ENCODE measurements at places on chromosomes 1 and 21. TPM values are rescaled to one million over a fixed set of nuclear protein-coding genes. Genes with fewer than 3 reads are reported as not detected.

DNA sequence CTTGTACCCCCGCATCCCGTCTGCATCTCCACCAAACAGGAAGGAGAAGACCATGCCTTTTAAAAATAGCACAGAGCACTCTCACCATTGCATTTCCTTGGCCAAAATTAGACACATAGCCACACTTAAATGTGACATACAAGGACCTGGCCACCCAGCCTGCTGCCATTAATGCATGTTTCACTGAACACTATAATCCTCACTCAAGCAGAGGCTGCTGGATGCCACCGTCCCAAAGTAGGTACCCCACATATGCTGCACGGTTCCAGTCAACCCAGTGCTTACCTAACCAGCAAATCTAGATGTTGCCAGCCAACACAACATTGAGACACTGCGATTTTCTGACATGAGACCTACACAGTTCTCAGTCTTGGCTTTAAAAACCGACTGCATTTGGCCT lies 107.7 kb downstream of the ADSS2 start:
- DNase-seq, result no peak

NKAIN1 gene
- 0.05 TPM for total RNA-seq

- DNase-seq, result no peak
Measured at GRCh38 chr21:29305068-29305467, 6.3 kb downstream of the BACH1 start.

- no peak for DNase-seq
Measured at GRCh38 chr1:207908107-207908734, 2.7 kb downstream of the CD34 start.

- DNase-seq, result peak; percentile 88
Measured at GRCh38 chr1:94039514-94039870, 81.5 kb downstream of the ABCA4 start.

- DNase-seq, result no peak
Measured at GRCh38 chr1:184813528-184814089, 59.0 kb upstream of the EDEM3 start.

LDLRAD1 gene
- total RNA-seq, result not detected

TMOD4 gene
- total RNA-seq, result 0.35 TPM

GRCh38 chr1:247360116-247360898 lies 28.6 kb upstream of the ZNF496 start:
- peak; percentile 49 for DNase-seq

GRCh38 chr1:115140442-115141144 lies 51.3 kb upstream of the TSPAN2 start:
- DNase-seq, result no peak

TMEM51 gene
- total RNA-seq, result 9.5 TPM

ACKR1 gene
- not detected for total RNA-seq

DNA sequence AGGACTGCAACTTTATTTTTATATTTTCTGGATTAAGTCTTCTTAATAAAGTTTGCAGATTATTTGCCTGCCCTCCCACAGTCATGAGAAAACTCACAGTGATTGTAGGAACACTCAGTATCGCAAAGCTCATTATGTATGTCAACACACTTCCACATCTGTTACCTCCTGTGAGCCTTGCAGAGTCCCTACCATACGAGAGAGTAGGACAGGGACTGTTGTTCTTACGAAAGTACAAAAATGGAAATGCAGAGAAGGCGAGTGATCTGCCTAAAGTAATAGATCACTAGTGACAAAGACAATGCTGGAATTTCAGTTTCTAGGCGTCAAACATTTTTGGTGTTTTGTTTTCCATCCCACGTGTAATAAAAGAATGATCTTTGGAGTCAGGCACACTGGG lies 131.7 kb downstream of the SYT2 start:
- DNase-seq, result no peak

- DNase-seq, result peak; percentile 6
Measured at GRCh38 chr1:191831572-191831971, 326.7 kb upstream of the RGS18 start.

GRCh38 chr1:102872097-102872496 lies 236.2 kb downstream of the COL11A1 start:
- DNase-seq, result no peak

GRCh38 chr1:117830222-117830621 lies 99.2 kb downstream of the GDAP2 start:
- no peak for DNase-seq

LCE1B gene
- total RNA-seq, result not detected

DNA sequence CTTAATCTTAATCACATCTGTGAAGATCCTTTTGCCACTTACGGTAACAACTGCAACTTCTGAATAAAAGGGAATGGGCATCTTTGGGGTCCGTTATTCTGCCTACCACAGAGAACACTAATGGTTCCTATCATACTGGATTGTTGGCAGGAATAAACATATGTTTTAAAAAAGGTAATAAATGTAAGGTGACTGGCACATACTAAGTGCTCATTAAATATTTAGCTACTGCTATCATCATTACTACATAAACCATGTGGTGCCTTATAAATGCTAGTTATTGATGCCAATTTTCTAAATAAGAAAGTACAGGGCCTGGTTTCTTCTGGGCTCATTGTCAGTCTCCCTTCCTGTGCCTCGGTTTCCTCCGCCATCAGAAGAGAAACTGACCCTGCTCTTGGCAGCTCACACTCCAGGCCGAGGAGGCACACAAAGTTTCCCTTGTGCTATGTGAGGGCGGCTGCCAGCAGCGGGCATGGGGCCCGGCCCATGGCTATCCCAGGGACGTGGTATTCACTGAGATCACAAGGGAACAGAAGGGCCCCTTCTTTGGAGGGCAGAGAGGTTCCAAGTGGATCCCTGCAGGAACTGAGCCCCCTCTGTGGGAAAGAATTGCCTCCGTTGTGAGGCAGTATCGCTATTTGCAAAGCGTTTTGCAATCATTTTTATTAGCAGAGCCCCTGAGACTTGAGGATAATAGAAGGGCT lies 26.2 kb downstream of the NAV1 start:
- no peak for DNase-seq

ENAH gene
- total RNA-seq, result 70.3 TPM

ASTN1 gene
- total RNA-seq, result not detected

MUL1 gene
- 42.4 TPM for total RNA-seq

DCDC2B gene
- not detected for total RNA-seq

GJA8 gene
- total RNA-seq, result not detected

LIPI gene
- total RNA-seq, result not detected

OR2T33 gene
- total RNA-seq, result not detected

- DNase-seq, result peak; percentile 91
Measured at GRCh38 chr1:178645808-178646200, 79.2 kb upstream of the RALGPS2 start.

GRCh38 chr1:218357211-218357892 lies 12.2 kb downstream of the TGFB2 start:
- no peak for DNase-seq

- DNase-seq, result peak; percentile 17
Measured at GRCh38 chr1:208431721-208432120, 187.5 kb upstream of the PLXNA2 start.

DNA sequence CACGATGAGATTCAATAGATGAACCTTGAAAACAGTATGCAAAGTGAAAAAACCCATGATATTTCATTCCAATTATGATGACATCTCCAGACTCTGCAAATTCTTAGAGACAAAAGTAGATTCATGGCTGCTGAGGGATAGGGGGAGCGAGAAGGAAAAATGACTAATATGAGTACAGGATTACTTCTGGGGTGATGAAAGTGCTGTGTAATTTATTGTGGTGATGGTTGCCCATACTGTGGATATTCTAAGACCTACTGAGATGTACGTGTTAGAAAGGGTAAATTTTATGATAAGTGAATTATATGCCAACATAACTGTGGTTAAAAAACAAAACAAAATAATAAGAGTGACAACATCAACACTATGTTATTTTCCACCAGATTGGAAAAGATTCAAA lies 18.9 kb upstream of the RGS7 start:
- DNase-seq, result no peak

- peak; percentile 53 for DNase-seq
Measured at GRCh38 chr1:202623075-202623474, 87.2 kb downstream of the SYT2 start.

PKLR gene
- not detected for total RNA-seq

DNA sequence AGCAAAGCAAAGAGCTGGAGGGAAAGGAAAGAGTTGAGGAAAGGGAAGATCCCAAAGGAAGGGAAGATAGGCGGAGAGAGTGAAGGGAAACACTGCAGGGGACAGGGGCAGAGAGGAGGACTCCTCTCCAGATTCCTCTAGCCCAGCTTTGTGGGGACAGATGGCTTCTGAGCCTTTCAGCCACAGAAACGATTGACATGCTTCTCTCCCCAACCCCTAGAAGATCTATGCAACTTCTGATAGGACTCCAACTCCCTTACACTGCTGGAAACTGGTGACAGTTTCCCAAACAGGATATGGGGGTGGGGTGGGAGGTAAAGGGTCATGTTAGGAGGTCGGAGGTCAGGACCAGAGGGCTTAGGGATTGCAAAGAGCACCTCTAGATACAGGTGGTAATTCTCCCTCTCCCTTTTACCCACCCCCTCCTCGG lies 6.5 kb downstream of the MEX3A start:
- DNase-seq, result no peak

DNA sequence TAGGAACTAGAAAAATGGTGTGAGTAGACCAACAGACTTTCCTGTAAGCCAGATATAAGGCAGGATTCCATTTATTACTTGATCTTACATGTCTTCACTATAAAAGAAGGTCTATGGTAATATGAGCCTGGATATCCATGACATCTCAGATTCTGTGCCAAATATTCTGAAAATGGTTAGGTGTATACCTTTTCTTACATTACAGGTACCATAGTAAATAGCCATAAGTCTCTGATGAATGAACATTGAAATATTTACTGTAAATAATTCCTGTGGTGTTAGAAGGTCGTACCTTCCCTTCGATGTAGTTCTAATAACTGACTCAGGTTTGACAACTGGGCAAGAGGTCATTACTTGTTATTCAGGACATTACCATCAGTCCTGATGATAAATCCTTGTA lies 657.9 kb downstream of the BRINP3 start:
- no peak for DNase-seq

DNA sequence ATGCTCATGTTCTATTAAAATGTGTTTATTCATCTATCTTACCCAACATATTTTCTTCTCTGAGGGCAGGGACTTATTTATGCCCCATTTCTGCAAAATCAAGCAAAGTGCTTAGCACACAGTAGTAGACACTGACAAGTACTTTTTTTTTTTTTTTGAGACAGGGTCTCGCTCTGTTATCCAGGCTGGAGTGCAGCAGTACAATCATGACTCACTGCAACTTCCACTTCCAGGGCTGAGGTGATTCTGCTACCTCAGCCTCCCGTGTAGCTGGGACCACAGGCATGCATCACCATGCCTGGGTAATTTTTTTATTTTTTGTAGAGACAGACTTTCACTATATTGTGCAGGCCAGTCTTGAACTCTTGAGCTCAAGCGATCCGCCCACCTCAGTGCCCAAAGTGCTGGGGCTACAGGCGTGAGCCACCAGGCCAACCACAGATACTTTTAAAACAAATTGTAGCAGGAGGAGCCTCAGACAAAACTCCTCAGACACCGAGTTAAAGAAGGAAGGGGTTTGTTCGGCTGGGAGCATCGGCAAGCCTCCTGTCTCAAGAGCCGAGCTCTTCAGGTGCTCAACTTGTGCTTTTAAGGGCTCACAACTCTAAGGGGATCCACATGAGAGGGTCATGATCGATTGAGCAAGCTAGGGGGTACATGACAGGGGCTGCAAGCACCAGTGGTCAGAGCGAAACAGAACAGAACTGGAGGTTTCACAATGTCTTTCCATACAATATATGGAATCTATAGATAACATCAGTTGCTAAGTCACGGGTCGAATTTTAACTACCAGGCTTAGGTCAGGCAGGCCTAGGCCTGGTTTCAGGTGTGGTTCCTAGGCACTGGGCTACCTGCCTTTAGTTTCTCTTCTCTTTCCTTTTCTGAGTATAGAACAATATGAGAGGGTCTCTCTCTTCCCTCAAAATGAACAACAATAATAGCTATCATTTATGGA lies 5.7 kb upstream of the TMEM167B start:
- DNase-seq, result no peak

DNA sequence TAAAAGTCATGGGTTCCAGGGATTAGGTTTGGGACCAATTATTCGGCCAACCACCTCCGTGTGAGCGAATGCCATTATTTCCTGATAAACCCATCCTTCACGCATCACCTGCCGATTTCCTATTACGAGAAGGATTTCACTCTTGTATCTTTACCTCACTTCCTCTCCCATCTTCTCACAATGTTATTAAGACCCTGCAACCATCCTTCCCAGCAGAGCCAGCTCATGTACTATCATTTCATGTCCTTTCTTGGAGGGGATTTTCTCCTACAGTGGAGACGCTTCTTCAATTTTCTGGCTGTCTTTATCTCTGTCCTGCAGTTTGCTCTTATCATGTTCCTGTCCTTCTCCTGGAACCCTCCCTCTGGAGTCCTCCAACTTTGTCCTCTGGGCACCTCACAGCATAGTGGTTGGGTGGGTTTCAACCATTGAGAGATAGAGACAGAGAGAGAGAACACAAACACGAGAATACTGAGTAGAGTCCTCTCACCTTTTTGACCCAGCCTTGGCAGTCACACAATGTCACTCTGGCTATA lies 192.2 kb downstream of the DYRK1A start:
- DNase-seq, result no peak

DNA sequence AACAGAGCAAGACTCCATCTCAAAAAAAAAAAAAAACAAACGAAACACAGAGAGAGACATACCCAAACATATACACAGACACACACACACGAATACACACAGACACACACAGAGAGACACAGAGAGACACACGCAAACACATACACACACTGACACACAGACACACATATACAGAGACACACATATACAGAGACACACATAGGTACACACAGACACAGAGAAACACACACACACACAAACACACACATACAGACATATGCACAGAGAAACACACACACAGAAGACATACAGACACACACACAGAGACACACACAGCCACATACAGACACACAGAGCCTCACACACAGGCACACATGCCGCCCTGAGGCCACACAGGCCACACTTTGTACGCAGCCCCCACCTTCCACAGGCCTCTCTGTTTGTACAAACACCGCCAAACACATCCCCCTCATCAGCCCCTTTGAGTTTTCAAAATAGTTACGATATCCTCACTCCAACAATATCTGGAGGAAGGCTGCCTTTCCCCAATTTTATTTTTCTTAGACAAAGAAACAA lies 57.5 kb upstream of the ABCG1 start:
- DNase-seq, result no peak

DNA sequence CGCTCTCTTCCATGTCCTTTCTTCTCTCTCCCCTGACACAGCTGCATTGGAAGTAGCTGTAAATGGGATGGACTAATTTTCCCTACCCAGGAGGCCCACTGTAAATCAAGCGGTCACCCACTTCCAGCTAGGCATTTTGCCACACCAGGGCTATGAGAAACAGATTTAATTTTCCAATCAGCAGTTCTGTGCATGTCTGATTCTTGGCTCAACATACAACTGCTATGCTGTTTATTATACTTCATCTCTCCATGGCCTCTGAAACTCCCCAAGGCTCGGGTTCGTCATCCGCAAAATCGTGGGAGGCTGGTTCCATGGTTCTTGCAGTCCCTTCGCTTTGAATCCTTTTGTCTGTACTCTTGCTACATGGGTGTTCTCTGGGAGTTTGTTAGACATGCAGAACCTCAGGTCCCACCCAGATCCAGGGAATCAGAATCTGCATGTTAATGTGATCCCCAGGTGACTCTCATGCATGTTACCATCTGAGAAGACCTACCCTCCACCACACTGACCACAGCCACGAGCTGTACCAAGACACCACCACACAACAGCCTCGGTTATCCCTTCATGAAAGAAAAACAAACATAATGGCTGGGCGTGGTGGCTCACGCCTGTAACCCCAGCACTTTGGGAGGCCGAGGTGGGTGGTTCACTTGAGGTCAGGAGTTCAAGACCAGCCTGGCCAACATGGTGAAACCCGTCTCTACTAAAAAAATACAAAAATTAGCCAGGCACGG lies 190.5 kb downstream of the GABPA start:
- DNase-seq, result no peak

Data from myocyte (in vitro differentiated cells).